ENCODE measurements at places on chromosomes 5 and 9. TPM values are rescaled to one million over a fixed set of nuclear protein-coding genes. Genes with fewer than 3 reads are reported as not detected.

GRCh38 chr5:169691471-169691870 lies 54.4 kb downstream of the DOCK2 start:
- DNase-seq: no peak

DNA sequence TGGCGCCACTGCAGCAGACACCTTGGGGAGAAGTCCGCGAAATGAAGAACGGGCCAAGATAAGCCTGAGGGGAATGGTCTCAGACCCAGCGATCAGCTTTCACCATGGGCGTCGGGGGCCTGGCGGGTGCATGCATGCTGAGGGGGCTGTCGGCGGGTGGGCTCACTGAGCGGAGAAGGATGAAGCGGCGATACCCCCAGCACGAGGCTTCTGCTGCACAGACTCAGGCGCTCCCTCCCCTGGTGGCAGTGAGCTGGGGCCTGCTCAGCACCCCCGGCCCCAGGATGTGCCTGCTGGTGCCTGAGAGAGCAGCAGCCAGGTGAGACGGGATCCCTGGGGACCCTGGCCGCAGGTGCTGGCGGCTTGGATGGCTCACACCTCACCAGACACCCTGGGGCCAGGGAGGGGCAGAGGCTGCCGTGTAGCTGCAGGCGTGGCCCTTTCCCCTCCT lies 31.2 kb downstream of the CEP72 start:
- DNase-seq: no peak

DNA sequence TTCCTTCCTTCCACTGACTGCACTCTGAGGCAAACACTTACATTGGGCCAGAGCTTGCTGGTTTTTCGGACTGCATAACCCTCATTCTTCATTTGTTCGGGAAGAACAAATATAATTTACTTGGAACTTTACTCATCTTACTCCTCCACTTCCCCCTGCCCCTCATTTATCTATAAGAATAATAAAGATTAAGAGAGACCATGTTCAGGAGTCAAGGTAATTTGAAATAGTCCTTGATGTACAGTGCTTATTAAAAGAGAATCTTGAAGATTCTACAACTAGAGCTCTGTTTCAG lies 65.6 kb downstream of the BASP1 start:
- no peak for DNase-seq

- no peak for DNase-seq
Measured at GRCh38 chr5:171688696-171689495, 96.7 kb upstream of the SMIM23 start.

GRCh38 chr5:133358271-133358670 lies 254.1 kb downstream of the FSTL4 start:
- DNase-seq: no peak

The CENPK gene
- 32.6 TPM for polyA plus RNA-seq
